ENCODE measurements at places on chromosomes 16 and 17.

DNA sequence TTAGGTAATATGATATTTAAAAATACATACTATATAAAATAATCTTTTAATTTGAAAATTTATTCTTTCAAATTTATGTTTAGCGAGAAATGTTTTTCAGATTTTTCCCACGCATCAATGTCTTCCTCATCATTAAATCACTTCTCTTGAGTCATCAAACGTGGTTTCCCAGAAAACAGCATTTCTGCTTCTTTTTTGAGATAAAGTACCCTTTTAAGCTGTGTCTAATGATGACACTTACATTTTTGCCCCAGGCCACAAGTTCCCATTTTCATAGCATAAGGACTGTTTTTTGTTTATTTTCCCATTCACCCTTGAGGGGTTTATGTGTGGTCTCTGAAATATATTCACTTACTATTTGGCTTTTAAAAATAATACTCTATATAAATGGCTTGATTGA is 139.0 kb upstream of the HS3ST3A1 start:
- DNase-seq = peak; percentile 55

DNA sequence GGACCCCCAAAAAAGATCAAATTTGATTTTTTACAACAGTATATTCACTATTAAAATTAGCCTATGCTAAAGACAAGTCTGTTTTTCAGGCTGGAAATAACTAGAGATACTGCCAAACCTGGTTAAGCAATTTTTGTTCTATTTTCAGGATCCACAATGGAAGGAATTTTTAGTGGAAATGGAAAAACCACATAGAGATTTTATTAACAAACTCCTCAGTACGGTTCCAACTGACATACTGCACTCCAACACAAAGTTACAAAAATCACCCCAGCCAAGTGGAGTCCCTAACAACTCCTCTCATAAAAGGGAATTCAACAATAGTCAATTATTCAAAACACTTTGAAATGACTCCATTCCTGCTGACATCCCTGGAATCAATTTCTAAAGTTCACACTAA is 101.6 kb upstream of the TOB1 start:
- no peak for DNase-seq

DNA sequence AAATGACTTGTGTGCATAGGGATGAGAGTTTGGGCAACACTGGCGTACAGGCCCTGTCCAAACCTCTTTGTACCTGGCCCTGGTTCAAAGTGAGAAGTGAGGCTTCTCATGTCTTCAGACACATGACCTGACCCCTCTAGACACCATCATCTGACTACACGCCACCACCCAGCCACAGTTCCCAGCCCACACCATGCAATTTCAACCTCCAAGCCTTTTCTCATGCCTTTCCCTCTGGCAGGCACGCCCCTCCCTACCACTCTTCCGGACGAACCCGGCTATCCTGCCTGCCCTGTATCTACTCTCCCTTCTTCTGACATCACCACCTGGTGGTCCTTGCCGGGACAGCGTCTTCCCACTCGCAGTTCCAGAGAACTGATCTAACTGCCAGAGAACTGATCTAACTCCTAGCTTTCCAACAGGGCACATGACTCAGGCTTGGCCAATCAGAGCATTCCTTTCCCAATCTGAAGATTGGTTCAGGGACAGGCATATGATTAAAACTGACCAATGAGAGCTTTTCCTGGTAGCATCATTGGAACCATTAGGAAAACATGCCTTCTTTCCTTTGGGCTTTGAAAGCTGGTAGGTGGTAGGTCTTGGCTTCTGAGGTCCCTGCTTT is 27.1 kb upstream of the IL21R start:
- DNase-seq = peak; percentile 83

- no peak for DNase-seq
These were observed 16.1 kb downstream of the LASP1 start for GRCh38 chr17:38885728-38886642.

GRCh38 chr16:46897471-46897870 is 13.3 kb downstream of the GPT2 start:
- DNase-seq = no peak

GRCh38 chr16:58324792-58325191 is 30.0 kb upstream of the PRSS54 start:
- no peak for DNase-seq

DNA sequence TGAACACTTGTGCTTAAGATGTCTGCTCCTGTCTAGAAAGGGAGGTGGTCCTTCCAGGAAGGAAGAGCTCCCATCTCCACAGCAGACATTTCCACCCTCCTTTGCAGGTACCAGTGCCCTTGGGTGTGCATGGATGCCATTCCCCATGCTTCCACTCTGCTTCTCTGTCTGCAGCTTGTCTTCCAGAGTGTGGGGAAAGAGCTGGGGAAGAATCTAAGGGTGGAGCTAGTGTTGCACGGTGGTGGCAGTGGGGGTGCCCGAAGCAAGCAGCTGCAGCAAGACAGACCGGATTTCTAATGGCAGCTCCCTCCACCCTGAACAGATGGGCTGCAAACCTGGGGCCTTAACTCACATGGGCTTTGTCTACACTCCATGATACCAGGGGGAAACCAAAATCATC is 22.6 kb upstream of the HOXB13 start:
- DNase-seq = no peak

DNA sequence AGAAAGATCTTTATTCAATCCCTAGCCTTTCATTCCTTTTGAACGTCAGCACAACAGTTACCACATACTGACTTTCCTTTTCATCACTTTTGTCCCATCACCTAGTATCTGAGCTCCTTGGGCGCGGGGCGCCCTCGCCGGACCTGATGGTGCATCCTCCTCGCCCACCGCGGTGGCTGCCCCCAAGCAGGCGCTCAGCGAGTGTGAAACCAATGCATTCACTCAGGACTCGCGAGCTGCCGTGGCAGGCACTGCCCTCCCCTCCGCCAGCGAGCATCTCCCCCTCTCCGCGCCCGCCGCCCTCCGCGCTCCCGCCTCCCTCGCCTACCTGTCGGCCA is 756 bp downstream of the KLHL11 start:
- DNase-seq = no peak

GRCh38 chr16:55370762-55371482 is 46.9 kb downstream of the IRX6 start:
- DNase-seq = peak; percentile 62

- no peak for DNase-seq
These were observed 420.4 kb downstream of the WWOX start for GRCh38 chr16:78519896-78520295.

DNA sequence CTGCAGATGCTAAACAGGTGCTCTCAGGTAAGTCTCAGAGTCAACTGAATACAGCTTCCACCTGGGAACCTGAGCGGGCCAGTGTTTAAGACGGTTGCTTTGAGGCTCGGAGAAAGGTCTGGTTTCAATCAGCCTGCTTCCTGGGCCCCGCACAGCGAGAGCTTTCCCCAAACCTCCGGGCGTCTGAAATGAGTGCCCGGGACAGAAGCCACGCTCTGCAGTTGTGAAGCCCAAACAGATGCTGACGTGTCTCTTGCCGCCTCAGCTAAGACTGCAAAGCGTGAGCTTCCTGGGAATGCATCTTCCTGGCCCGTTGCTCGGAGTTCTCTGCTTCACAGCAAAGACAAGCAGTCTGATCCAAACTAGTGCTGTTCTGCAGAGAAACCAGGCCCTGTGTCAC is 36.7 kb downstream of the PLXDC1 start:
- DNase-seq = peak; percentile 64

GRCh38 chr16:24051125-24051524 is 205.0 kb upstream of the CACNG3 start:
- DNase-seq = no peak

GRCh38 chr17:42389135-42389417 is 834 bp upstream of the STAT3 start:
- DNase-seq = no peak

DNA sequence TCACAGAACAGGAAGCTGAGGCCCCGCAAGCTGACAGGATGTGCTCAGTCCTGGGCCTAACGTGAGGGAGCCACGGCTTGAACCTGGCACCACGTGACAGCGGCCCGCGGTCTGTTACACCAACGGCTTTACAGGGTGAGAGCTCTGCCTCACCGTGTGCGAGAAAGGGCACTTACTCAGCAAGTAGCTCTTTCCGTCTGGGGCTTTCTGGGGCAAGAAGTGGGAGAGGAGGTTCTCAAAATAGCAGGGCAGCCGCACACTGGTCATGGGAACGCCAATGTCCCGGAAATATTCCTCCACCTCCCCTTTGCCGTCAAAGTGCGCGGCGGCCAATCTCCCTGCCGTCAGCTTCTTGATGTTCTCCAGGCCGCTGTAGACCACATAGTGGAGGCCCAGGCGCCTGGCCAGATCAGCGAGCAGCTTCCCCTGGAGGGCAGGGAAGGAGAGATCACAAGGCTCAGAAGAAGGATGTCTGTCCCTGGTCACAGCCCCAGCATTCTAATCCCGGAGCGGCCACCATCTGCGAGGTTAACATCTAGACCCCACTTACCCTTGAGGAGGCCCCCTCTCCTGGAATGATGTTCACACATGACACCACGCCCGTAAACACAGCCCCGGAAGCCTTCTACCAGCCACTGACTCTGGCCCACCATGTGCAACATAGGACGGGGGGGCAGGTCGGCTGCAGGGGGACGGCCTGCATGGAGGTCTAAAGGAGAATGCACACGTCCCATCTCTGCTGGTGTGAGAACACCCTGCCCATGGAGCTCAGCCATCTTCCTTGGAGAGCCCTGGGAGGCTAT is 8.2 kb downstream of the NMRAL1 start:
- DNase-seq = no peak

GRCh38 chr17:81027038-81027437 is 7.9 kb upstream of the BAIAP2 start:
- no peak for DNase-seq

DNA sequence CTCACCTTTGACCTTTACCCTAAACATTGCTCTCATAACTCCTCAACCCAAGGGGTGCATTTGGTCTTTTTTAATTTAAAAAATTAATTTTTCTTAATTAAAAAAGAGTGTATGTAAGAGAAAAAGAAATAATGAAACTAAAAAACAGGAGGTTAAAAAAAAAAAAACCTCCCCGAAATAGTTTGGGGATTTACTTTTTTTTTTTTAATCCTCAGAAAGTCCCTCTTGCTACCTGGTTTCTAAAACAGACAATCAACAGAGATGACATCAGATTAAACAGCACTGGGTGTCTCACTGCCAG is 301.3 kb downstream of the SOX9 start:
- DNase-seq = no peak

- no peak for DNase-seq
These were observed 18.4 kb downstream of the STX8 start for GRCh38 chr17:9557161-9557755.

GRCh38 chr17:3845291-3845620 is 790 bp downstream of the NCBP3 start:
- DNase-seq = no peak

DNA sequence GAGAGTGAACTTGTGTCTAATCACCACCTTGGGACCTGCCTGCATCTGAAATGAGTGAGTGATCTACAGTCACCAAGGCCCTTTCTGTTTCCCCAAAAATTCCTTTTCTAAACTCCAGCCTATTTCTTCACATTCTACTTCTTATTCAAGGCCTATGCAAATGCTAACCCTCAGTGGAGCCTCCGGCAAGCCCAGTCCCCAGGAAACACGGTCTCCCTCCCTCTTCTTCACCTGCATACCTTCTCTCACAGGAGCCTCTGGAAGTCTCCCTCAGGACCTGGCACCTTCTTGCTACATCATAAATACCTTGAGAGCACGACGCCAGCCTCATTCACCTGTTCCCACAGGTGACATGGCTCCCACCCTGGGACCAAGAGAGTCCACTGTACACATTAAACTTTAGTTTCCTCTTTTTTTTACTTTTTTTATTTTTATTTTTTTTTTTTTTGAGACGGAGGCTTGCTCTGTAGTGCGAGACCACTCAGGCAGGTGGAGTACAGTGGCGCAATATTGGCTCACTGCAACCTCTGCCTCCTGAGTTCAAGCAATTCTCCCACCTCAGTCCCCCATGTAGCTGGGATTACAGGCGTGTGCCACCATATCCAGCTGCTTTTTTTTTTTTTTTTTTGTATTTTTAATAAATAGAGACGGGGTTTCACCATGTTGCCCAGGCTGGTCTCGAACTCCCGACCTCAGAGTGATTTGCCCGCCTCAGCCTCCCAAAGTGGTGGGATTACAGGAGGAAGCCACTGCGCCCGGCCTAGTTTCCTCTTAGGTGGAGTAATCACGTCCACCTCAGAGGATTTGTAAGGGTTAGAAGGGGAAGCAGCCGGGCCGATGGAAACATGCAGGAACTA is 97.3 kb downstream of the ANKRD11 start:
- DNase-seq = no peak

- no peak for DNase-seq
These were observed 18.5 kb downstream of the NFE2L1 start for GRCh38 chr17:48066656-48067055.

- DNase-seq = no peak
These were observed 23.2 kb upstream of the CYTH1 start for GRCh38 chr17:78805301-78805700.

GRCh38 chr17:5809580-5810188 is 225.4 kb upstream of the NLRP1 start:
- no peak for DNase-seq

GRCh38 chr17:57706761-57707160 is 38.3 kb downstream of the CCDC182 start:
- no peak for DNase-seq

DNA sequence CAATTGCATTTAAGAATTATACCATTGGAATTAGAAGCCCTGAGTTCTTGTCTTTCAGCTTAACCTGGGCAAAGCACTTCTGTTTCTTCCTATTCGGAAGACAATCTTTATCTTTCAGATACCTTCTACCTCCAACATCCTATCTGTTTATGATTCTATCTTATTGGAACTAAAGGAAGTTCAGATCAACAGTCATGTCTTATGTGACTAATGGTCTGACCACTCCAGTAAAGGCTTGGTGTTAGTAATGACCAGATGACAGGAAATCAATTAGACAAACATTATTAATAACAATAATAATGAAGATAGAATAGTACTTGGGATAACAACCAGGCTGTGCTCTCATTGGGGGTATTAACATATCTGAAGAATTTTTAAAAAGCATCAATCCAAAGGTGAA is 11.3 kb downstream of the HS3ST3A1 start:
- peak; percentile 43 for DNase-seq

DNA sequence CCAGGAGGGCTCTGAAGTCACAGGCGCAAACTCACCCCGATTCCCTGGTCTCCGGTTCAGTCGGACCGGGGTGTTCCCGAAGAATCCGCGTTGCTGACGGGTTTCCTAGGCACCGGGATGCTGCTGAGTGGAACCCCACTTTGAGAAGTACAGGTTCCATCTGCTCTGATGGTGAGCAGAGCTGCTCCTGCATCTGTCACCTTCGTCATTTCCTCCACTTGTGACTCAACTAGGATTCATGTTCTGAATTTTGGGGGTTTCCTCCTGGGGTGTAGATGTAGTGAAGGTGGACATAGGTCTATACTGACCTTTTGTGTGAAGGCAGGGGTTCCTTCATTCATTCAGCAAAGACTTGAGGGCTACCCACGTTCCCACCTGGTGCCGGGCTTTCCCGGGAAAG is 25.0 kb downstream of the LGALS3BP start:
- DNase-seq = no peak

- no peak for DNase-seq
These were observed 73.0 kb downstream of the ABCC6 start for GRCh38 chr16:16150117-16150877.

DNA sequence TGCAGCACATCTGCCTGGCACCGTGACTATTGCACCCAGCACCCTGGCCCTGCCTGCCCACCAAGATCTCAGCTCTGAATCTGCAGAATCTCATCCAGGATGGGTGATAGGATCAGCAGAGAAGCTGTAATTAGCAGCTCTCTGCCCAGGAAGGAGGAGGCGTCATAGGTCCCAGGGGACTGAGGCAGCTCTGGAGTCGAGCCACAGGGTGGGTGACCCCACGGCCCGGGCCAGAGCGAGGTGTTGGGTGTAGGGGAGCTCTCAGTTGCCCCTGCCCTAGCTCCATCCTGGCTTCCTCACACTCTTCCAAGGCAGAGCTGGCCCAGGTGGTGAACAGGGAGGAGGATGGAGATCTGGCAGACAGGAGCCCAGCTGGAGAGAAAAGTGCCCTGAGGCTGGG is 18.2 kb upstream of the FAM83G start:
- no peak for DNase-seq

Data from fibroblast of skin of back (primary cell).